ENCODE measurements at places on chromosomes 6 and 20.

GRCh38 chr6:167524261-167525111 lies 199.6 kb downstream of the TTLL2 start:
- no peak for DNase-seq

GRCh38 chr6:73631849-73632248 lies 21.9 kb downstream of the SLC17A5 start:
- DNase-seq: no peak

- DNase-seq: no peak
These were observed 152.3 kb upstream of the NEDD9 start for GRCh38 chr6:11384531-11385309.

DNA sequence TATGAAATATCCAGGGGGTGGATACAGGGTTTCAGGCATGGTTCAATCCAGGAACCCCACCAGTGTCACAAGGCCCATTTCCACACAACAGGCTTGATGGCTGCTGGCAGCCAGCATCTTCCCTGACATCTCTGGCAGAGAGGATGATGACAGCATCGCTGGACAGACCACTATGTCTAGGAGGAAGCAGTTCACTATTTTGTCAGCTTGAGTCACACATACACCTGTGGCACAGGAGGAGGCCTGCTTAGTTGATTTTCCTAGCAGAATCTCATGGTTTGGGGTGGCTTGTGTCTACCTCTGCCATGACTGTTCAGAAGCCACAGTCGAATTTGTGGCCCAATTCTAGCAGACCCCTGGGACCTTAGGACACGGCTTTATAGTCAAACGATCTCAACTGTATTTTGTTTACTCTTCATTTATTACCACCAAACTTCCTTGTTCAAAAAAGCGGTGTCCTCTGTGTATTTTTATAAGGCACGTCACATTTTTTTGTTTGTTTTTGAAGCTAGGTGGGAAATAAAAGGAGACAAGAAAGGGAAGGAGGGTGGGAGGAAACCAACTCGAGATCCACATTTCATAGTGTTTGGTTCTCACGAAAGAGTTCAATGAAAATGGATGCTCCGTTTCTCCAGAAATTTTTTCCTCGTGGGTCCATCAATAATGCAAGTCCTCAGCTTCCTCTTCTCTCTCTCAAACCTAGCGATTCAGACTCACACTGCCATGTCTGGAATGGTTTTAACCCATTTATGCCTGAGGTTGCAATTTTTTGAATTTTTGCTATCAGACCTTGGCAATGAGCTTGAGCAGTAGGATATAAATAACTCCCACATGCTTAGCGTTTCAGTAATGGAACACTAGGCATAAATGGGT lies 94.4 kb downstream of the TOX2 start:
- no peak for DNase-seq

DNA sequence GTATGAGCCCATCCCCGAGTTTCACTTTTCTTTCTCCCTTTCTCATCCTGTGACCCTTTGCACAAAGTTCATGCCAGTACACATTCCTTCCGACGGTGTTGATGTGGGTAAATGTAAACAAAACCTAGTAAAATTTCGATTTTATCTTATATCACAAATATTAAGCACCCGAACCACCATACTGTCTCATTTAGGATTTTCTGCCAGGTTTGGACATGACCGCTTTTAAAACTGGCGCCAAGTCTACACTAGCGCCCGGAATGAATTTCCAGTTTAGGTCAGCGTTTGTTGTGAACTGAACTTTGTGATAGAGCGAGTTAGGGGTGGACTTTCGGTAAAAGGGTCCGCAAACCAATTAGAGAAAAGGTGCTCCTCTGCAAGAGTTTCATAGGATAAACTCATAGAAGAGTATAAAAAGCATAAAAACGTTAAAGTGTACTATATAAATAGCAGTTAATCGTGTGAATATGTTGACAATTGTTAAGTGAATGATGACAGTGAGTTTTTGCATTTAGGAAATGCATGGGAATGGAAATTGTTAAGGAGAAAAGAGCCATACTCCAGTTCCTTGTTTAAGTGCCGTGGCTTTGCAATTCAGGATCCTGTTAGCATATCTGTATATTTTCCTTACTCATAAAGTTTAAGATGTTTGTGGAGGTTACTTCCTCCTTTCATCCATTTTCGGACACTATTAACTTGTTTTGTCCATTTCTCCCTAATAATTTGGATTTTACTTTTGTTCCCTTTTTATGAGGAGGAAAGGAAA lies 937 bp downstream of the AKAP7 start:
- no peak for DNase-seq

GRCh38 chr6:132128424-132128823 lies 177.3 kb upstream of the CCN2 start:
- DNase-seq: no peak

GRCh38 chr20:25198663-25199383 lies 3.3 kb downstream of the ENTPD6 start:
- DNase-seq: no peak

DNA sequence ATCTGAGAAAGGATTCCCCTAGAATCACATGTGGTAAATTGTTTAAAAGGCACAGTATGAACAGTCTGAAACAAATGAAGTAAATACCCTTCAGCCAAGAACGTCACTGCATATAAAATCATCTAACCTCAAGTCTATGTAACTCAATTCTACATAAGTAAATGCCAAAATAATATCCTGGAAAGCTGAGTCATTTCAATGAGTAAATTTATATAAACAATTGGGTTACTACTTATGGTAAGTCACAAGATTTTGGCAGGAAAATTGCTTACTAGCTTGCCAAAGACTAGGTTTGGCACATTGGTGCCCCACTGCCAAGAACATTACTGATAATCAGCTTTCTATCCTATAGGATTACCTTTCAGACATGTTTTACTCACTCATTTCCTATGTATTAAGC lies 8.4 kb downstream of the GMDS start:
- no peak for DNase-seq

- DNase-seq: no peak
These were observed 15.4 kb downstream of the SNPH start for GRCh38 chr20:1281279-1282057.

GRCh38 chr20:46900086-46900485 lies 5.4 kb downstream of the EYA2 start:
- no peak for DNase-seq

DNA sequence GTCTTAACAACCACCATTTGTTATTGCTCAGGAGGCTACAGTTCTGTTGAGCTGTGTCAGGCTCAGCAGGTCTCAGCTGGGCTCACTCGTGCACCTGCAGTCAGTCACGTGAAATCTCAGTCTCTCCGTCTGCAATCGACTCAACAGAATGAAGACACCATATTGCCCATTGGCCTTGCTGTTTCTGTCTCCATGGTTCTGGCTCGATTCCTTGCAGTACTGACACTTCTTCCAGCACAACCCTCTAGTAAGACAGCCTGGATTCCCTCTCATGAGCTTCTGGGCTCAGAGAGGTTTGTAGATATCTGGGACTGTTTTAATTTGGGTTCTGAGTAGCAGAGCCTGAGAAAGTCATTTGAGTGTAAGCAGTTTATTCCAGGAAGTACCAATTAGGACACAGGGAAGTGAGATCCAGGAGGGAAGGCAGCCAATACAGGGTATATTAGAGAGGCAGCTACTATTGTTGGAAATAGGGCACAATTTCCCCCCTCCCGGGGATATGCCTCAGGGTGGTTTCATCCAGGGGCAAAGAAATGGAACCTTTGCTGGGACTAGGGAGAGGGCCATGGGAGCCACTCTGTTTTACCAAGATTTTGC lies 87.4 kb upstream of the RALGAPA2 start:
- no peak for DNase-seq

DNA sequence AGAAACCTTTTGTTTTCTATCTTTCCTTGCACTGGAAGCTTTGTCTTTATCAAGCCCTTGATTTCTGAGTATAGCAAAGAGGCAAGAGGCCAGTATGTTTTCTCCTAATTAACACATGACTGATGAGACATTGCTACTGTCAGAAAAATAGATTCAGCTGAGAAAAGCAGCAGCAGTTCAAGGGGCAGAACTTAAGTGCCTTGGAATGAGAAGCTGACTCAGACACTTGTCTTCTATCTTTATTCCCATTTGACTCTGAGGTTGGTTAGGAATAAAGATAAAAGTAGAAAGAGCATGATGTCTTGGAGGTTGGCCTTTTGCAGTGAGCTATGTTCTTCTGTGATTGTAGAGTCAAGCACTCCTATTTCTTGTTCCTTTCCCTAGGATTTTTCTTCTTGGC lies 79.1 kb upstream of the MAN1A1 start:
- DNase-seq: no peak

DNA sequence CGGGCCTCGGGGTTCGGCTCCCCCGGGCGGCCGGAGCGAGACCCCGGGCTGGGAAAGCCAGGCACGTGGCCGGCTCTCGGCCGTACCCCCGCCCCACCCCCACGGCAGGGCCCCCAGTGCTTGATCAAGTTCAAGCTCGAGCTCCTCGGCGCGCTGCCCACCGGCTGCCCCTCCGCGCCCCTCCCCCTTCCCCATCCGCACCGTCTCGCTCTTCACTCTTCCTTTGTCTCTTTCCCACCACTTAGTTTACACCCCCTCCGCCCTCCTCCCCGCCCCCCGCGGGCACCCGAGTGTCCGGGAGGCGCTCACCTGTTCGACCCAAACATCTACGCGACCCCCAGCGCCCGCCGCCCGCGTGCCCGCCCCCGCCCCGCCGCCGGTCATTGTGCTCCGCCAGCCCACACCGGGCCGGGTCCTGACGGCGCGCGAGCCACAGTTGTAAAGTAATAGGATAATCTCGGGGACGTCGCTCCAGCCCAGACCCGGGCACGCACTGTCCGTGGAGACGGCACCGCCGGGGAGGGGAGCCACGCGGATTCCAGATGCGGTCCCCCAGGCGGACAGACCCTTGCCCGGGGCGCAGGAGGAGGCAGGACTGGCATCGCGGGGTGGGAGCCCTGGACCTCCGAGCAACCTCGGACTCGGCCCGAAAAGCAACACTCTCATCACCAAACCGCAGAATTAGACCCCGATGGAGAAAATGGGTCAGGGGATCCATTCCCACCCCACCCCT lies 100.7 kb downstream of the NOL4L start:
- DNase-seq: no peak

DNA sequence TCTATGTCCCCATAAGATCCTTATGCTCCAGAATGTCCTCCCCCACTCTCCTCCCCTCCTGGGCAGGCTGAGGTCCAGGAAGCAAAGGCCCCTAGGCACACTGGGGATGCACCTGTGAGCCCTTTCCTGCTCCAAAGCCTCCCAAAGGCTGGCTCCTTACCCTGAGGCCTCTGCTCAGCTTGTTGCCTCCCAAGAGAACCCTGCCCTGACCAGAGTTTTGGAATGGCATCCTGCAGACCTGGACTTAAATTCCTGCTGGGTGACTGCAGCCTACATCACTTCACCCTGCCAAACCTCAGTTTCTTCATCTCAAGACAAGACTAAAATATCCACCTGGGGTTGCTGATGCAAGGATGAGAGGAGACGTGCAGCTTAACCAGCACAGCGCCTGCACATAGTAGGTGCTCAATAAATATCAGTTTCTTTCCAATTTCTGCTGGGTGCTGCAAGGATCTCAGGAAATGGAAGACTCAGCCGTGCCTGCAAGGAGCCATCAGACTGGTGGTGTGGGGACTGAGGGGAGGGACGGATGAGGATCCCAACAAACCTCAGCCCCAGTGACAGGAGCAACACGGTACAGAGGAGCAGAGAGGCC lies 2.1 kb upstream of the LBP start:
- no peak for DNase-seq

DNA sequence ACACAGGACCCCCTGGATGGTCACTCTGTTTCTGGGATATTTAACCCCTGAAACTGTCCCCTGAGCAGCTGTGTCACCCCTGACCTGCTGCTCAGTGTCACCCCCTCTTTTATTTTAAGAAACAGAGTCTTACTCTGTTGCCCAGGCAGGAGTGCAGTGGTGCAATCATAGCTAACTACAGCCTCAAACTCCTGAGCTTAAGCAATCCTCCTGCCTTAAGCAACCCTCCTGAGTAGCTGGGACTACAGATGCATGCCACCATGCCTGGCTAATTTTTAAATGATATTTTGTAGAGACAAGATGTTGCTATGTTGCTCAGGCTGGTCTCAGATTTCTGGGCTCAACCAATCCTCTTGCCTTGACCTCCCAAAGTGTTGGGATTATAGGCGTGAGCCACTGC lies 21.5 kb upstream of the GTSF1L start:
- no peak for DNase-seq

- DNase-seq: no peak
These were observed 1.4 kb downstream of the PIM1 start for GRCh38 chr6:37171201-37171969.

DNA sequence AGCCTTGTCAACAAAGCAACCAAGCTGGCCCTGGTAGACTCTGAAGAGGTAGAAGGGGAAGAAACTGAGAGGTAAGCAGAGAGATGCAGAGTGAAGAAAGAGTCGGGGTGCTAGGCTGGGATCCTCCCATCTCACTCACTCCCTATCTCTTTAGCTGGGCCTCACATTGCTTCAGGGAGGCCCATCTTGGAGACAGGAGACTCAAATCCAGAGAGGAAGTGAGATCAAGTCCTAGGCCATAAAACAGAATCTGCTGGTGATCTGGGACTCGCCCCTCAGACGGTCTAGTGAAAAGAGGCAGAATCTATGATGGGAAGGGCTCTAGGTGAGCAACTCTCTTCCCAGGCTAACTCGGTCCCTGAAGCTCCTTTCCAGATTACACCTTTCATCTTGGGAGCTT lies 659 bp upstream of the GUCA1B start:
- DNase-seq: no peak

GRCh38 chr6:104969785-104970581 lies 13.1 kb downstream of the LIN28B start:
- no peak for DNase-seq

DNA sequence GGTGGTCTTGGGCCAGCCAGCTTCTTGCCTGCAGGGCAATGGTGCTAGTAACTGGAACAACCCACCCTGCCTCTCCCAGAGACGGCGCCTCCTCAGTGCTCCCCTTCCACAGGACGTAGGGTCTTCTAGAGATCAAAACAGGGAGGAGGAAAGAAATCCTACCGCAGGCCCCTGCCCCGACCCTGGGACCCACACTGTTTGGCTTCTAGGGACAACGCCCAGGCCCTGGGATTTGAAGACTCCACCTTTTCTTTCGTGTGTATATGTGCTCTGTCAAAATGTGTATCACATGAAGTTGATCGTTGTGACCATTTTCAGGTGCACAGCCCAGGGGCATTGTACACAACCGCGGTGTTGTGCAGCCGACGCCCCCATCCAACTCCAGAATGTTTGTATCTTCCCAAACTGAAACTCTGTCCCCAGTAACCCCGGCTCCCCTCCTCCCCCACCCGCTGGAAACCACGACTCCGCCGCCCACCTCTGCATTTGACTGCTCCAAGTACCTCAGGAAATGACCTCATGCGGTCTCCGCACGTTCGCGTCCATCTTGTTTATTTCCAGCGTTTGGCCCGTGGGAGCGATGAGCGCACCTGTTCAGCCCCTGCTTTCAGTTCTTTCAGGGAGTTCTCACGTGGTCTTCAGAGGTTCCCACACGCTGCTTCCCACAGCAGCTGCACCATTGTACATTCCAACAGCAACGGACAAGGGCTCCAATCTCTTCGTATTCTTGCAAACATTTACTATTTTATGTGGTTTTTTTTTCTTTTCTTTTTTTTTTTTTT lies 3.4 kb upstream of the BHLHE23 start:
- no peak for DNase-seq

DNA sequence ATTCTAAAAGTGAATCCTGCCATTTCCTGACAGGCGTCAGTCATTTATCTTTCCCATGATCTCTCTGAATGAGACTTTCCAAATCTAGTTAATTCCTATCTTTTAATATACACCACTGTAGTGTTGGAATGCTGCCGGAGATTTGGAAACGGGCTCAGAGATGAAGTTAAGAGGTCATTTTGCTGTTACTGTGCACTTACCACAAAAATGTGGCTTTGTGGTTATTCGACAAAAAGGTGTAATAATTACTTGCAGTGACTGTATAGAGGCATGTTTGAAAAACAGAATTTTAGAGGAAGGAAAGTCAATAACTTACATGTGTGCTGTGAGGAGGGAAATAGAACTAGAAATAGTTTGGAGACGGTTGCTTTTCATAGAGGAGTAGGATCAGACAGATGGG lies 460.2 kb upstream of the BTBD3 start:
- no peak for DNase-seq
